Thoracic aorta (tissue), 2 donors: ENCODE measurements at places on chromosomes 12 and 14. TPM values are rescaled to one million over a fixed set of nuclear protein-coding genes. Genes with fewer than 3 reads are reported as not detected.

Gene TTC6
- 0.14 TPM for total RNA-seq

Gene DLK1
- not detected for total RNA-seq

Gene SEC23A
- total RNA-seq: 184 TPM

Gene AGAP2
- 1.2 TPM for total RNA-seq

Gene ADCY4
- total RNA-seq: 25.5 TPM

- no peak for DNase-seq
- no peak overlapping the region for H3K4me3 ChIP-seq
- no peaks in the 10 kb centered on the region for H3K36me3 ChIP-seq
- no peaks in the 10 kb centered on the region for H3K4me1 ChIP-seq
These were observed 257.0 kb downstream of the ETNK1 start for GRCh38 chr12:22881878-22882385.

- H3K4me3 ChIP-seq: no peak overlapping the region
- H3K4me1 ChIP-seq: no peaks in the 10 kb centered on the region
- no peak for DNase-seq
- peaks cover 67% of the 10 kb centered on the region for H3K36me3 ChIP-seq
These were observed 19.8 kb downstream of the ALDH6A1 start for GRCh38 chr14:74064426-74064825.

DNA sequence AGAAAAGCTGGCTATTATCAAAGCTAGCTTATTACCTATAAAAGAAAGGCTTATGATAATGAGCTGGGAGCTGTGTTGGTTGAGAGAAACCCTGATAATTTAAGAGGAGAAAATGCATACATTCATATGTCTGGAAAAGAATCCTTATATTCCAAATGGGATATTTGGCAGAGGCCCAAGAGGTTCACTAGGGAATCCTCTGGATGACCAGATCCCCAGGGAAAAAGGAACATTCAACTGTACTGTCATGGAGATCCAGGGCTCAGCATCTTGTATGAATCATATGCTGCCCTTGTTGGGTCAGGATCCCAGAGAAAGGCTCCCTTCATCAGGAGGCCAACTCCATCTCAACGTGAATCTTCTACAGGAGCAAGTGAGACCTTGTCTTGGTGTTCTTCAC is 16.6 kb upstream of the FBXO34 start:
- no peaks in the 10 kb centered on the region for H3K27me3 ChIP-seq
- no peaks in the 10 kb centered on the region for H3K36me3 ChIP-seq
- no peak overlapping the region for H3K27ac ChIP-seq
- DNase-seq: no peak

DNA sequence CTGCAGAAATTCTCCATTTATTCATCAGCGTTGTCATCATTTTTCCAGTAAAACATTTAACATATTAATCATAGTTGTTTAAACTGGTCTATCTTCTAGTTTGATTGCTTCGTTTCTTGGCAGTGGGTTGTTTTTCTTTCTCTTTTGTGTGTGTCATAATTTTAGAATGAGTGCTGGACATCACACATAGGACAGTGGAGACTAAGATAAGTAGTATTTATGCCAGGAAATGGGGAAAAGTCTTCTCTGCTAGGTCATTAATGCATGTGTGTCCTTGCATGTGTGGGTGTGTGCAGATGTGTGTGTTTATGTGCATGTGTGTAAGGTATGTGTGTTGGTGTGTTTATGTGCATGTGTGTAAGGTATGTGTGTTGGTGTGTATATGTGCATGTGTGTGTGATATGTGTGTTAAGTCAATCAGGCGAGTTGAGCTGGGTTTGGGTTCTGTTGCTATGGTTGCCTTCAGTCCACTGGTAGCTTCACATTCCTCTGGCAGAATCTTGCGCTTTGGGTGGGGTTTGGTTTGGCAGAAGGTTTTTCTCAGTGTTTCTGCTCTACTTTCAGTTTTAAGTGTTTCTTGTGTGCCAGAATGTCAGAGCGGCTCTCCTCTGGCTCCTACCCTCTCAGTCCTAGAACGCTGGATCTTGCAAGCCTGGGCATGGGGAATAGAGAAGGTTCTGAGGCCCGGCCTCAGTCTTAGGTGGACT is 7.8 kb upstream of the ADGRD1 start:
- H3K27me3 ChIP-seq: no peaks in the 10 kb centered on the region
- H3K4me3 ChIP-seq: no peak overlapping the region
- no peaks in the 10 kb centered on the region for H3K36me3 ChIP-seq
- no peak for DNase-seq
- peak overlapping the region; percentile 39 for H3K27ac ChIP-seq
- H3K4me1 ChIP-seq: no peaks in the 10 kb centered on the region

- DNase-seq: no peak
- H3K4me3 ChIP-seq: peak overlapping the region; percentile 42
- H3K4me1 ChIP-seq: peaks cover 43% of the 10 kb centered on the region
- H3K36me3 ChIP-seq: no peaks in the 10 kb centered on the region
These were observed 223.7 kb downstream of the PELI2 start for GRCh38 chr14:56341766-56342493.

DNA sequence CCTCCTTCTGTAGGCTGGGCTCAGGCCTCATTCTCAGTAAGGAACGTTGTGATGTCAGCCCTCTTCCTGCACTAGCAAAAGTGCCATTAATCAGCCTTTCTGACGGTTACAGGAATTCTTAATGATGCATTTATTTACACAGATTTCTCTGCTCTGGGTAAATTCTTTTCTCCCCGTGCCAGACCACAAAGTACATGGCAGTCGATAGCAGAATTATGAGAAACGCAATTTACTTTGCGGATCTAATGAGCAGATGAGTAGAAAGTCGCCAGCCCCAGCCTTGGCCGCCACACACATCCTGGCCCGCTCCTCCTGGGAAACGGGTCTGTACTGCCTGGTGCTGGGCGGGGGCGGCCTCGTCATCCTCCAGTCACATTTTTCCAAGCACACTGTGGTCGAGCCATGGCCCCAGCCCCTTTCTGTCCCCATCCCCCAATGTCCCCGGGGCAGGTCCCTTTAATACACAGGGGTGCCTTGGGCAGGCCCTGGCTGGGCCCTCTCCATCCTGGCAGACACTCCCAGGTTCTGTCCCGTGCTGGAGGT is 25.9 kb downstream of the NOC4L start:
- H3K27me3 ChIP-seq: no peaks in the 10 kb centered on the region
- H3K36me3 ChIP-seq: no peaks in the 10 kb centered on the region
- H3K4me1 ChIP-seq: no peaks in the 10 kb centered on the region
- DNase-seq: no peak
- H3K4me3 ChIP-seq: no peak overlapping the region

- DNase-seq: no peak
- H3K4me1 ChIP-seq: peaks cover 25% of the 10 kb centered on the region
These were observed 2.9 kb downstream of the DDX51 start for GRCh38 chr12:132140918-132141841.

DNA sequence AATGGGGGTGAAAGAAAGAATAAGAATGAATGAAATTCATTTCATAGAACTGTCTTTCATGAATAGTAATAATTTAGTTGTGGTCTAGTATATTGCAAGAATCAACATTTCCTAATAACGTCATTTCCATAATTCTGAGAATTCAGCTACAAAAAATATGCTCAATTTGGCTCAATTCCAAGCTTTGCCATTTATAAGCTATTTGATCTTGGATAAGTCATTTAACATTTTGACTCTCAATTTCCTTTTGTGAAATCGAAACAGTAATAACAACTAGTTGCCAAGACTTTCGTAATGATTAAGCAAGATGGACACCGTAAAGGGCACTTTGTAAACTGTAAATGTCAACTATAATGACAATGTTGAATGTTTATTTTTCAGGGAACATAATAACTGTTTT is 18.1 kb downstream of the NOS1 start:
- H3K4me1 ChIP-seq: no peaks in the 10 kb centered on the region
- no peak overlapping the region for H3K27ac ChIP-seq
- no peaks in the 10 kb centered on the region for H3K27me3 ChIP-seq
- no peaks in the 10 kb centered on the region for H3K36me3 ChIP-seq
- no peak for DNase-seq

GRCh38 chr14:67537736-67538135 is 4.6 kb downstream of the PLEKHH1 start:
- no peak for DNase-seq
- no peaks in the 10 kb centered on the region for H3K27me3 ChIP-seq
- H3K27ac ChIP-seq: no peak overlapping the region
- no peaks in the 10 kb centered on the region for H3K36me3 ChIP-seq

- H3K4me3 ChIP-seq: no peak overlapping the region
- no peaks in the 10 kb centered on the region for H3K36me3 ChIP-seq
- DNase-seq: no peak
- H3K27me3 ChIP-seq: no peaks in the 10 kb centered on the region
- H3K27ac ChIP-seq: no peak overlapping the region
These were observed 10.7 kb upstream of the WDR89 start for GRCh38 chr14:63652406-63652805.

DNA sequence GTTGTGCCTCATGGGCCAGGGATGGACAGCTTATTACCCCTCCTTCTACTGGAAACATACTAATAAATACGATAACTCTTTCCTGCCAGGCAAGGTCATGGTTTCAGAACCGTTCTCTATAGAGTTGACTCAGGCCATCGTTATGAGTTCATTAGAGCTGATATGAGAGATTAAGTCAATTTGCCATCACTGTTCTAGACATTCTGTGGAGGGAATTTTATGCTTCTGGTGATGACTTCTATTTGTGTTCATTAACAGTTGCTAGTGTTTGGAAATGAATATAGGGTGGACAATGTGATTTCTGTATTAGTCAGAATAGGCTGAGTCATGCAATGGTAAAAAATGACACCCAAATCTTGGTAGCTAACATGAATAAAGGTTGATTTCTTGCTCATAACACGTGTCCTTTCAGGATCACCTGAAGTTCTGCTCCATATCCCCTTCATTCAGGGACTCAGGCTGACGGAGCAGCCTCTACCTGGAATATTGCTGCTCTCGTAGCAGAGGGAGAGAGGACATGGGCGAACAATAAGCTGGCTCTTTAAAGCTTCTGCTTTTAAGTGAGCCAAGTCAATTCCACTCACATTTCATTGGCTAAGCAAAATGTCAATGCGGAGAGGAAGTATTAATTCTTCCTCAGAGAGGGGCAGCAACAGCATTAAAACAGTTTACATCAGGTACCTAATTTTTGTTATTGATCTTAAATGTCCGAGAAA is 18.5 kb upstream of the TBPL2 start:
- H3K27ac ChIP-seq: no peak overlapping the region
- DNase-seq: no peak
- peaks cover 8% of the 10 kb centered on the region for H3K4me1 ChIP-seq

GRCh38 chr12:32264961-32265360 is 134.4 kb upstream of the FGD4 start:
- H3K27ac ChIP-seq: no peak overlapping the region
- H3K4me3 ChIP-seq: no peak overlapping the region
- no peaks in the 10 kb centered on the region for H3K27me3 ChIP-seq
- H3K36me3 ChIP-seq: no peaks in the 10 kb centered on the region

DNA sequence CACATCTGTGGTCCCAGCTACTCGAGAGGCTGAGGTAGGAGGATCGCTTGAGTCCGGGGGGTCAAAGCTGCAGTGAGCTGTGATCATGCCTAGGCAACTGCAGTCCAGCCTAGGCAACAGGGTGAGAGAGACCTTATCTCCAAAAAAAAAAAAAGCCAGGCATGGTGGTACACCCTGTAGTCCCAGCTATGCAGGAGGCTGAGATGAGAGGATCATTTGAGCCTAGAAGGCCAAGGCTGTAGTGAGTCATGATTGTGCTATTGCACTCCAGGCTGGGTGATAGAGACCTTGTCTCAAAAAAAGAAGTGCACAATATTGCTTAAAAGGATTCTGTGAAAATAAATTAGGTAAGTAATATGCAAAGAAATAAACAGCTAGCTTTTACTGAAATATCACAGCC is 17.0 kb downstream of the NAA25 start:
- H3K4me1 ChIP-seq: peaks cover 2% of the 10 kb centered on the region
- H3K27ac ChIP-seq: no peak overlapping the region
- no peak overlapping the region for H3K4me3 ChIP-seq

GRCh38 chr14:36916668-36917067 is 255.0 kb downstream of the PAX9 start:
- H3K27me3 ChIP-seq: no peaks in the 10 kb centered on the region
- no peak overlapping the region for H3K27ac ChIP-seq
- H3K4me1 ChIP-seq: no peaks in the 10 kb centered on the region
- no peak overlapping the region for H3K4me3 ChIP-seq
- H3K36me3 ChIP-seq: no peaks in the 10 kb centered on the region

- no peaks in the 10 kb centered on the region for H3K4me1 ChIP-seq
- peaks cover 8% of the 10 kb centered on the region for H3K36me3 ChIP-seq
- no peak for DNase-seq
- H3K27ac ChIP-seq: no peak overlapping the region
- no peak overlapping the region for H3K4me3 ChIP-seq
- H3K27me3 ChIP-seq: no peaks in the 10 kb centered on the region
These were observed 256.7 kb downstream of the ITPR2 start for GRCh38 chr12:26576266-26576665.

DNA sequence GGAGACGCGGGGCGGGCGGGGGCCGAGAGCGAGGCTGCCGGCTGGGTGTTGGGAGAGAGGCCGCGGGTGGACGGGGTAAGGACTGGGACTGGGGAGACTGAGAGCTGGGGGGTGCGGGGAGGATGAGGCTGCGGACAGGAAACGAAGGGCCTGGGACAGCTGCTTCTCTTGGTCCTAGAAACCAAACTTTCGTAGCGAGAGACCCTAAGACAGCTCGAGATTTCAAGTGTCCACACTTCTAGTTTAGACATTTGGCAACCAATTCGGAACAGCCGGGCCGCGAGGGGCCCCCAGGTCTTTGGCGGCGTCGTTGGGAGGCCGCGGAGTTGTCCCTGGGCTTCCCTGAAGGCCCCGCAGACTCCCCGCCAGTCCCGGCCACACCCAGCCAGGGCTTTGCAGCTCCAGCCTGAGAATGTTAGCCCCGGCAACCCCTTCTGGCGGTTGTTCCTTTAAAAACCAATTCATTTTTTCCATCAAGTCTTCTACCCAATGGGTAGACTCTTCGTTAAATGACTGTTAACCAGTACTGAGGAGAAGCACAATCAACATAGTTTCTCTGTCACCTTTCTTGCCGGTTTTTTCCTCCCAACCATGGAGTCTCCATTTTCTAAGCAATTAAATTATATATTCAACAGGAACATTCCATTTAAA is 11.5 kb downstream of the NKX2-1 start:
- DNase-seq: no peak
- no peaks in the 10 kb centered on the region for H3K36me3 ChIP-seq
- no peak overlapping the region for H3K4me3 ChIP-seq

GRCh38 chr14:91867316-91867988 is at the start of gene TC2N:
TC2N (minus strand) TSS chr14:91867536; CDS start chr14:91813769, 53,767 bp downstream.
- peaks cover 37% of the 10 kb centered on the region for H3K36me3 ChIP-seq
- H3K4me3 ChIP-seq: peak within 1 kb of the TSS; percentile 33
- DNase-seq: no peak
- no peaks in the 10 kb centered on the region for H3K27me3 ChIP-seq
- H3K27ac ChIP-seq: no peak within 1 kb of the TSS

- no peak for DNase-seq
- H3K27ac ChIP-seq: no peak overlapping the region
- peaks cover 12% of the 10 kb centered on the region for H3K4me1 ChIP-seq
- no peaks in the 10 kb centered on the region for H3K27me3 ChIP-seq
These were observed 40.2 kb downstream of the TAOK3 start for GRCh38 chr12:118332511-118332910.
